ENCODE measurements at places on chromosomes 6 and 20. TPM values are rescaled to one million over a fixed set of nuclear protein-coding genes. Genes with fewer than 3 reads are reported as not detected.

- DNase-seq, result no peak
Observed at GRCh38 chr6:131733376-131734016, 22.7 kb upstream of the CTAGE9 start.

- no peak for DNase-seq
Observed at GRCh38 chr6:161487217-161487531, 213.3 kb upstream of the AGPAT4 start.

- peak; percentile 78 for DNase-seq
Observed at GRCh38 chr20:38730989-38731737, 6.9 kb downstream of the SLC32A1 start.

GRCh38 chr6:9140951-9141460 is 705.7 kb upstream of the SLC35B3 start:
- DNase-seq, result no peak

- no peak for DNase-seq
Observed at GRCh38 chr6:129542705-129543104, 167.3 kb downstream of the ARHGAP18 start.

- no peak for DNase-seq
Observed at GRCh38 chr6:5905431-5906339, 101.0 kb downstream of the NRN1 start.

Gene CRIP3
- not detected for total RNA-seq

Gene NOX3
- not detected for total RNA-seq
